NCI-H510A (cell line): ENCODE measurements at places on chromosomes 16 and 17.

DNA sequence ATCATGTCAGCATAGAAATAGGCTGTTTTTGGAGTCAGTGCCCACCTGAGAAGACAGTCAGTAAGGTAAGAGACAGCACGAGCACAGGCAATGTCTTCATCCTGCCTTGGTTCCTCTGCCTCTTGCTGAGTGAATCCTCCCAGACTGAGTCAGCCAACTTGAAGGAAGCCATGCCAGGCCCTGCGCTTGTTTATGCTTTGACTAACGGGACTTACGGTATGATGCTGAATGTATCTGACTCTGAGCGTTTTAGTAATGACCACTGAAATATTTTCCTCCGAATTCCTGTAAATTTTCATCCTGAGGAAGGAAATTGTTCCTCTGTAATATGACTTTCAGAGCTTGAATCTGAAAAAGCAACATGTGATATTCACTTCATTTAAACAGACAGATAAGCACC is 18.0 kb downstream of the C17orf67 start:
- DNase-seq = no peak

DNA sequence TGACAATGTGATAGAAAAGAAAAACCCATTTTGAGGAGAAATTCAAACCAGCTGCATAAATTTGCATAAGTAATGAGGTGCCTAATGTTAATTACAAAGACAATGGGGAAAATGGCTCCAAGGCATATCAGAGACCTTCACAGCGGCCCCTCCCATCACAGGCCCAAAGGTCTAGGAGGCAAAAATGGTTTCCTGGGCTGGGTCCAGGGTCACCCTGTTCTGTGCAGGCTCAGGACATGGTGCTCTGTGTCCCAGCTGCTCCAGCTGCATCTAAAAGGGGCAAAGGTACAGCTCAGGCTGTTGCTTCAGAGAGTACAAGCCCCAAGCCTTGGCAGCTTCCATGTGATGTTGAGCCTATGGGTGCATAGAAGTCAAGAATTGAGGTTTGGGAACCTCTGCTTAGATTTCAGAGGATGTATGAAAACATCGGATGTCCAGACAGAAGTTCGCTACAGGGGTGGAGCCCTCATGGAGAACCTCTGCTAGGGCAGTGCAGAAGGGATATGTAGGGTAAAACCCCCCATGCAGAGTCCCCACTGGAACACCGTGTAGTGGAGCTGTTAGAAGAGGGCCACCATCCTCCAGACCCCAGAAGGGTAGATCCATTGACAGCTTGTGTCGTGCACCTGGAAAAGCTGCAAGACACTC is 40.6 kb downstream of the IKZF3 start:
- no peak for DNase-seq

- no peak for DNase-seq
Measured at GRCh38 chr17:65183736-65184135, 46.6 kb downstream of the RGS9 start.

DNA sequence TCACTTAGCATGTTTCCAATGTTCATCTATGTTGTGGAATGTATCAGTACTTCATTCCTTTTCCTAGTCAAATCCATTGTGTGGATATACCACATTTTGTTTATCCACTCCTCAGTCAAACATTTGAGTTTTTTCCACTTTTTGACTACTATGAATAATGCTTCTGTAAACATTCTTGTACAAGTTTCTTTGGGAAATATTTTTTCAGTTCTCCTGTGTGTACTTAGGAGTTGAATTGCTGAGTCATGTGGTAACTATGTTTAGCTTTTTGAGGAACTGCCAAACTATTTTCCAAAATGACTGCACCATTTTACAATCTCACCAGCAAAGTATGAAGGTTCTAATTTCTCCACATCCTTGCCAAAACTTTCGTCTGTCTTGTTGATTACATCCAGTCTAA is 223.7 kb upstream of the AXIN2 start:
- no peak for DNase-seq

- no peak for DNase-seq
Measured at GRCh38 chr16:84032458-84033178, 10.0 kb downstream of the SLC38A8 start.

DNA sequence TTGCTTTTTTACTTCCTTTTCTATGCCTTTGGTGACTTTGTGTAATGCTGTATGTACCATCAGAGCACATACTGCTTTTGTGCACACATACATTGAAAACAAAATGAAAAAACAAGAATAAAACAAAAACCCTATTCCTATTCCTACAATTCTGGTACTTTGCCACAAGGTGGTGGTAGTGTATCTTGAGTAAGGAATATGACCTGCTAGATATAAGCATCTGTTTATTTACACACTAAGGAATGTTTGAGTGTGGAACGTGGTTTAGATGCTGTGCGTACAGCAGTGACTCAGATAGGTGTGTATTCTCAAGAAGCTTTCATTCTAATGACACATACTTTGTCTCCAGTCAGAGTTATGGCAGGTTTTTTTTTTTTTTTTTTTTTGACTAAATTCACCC is 606.2 kb downstream of the WWOX start:
- DNase-seq = no peak

DNA sequence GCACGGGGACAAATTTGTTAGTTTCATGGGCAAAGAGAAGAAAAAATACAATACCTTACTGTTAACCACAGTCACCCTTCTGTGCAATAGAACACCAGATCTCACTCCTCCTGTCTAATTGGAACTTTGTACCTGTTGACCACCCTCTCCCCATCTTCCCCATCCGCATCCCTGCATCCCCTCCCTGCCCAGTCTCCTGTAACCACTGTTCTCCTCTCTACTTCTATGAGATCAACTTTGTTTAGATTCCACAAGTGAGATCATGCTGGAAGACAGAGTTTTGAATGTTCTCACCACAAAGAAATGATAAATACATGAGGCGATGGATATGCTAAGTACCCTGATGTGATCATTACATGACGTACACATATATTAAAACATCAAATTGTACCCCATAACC is 47.7 kb downstream of the CLEC16A start:
- DNase-seq = no peak

DNA sequence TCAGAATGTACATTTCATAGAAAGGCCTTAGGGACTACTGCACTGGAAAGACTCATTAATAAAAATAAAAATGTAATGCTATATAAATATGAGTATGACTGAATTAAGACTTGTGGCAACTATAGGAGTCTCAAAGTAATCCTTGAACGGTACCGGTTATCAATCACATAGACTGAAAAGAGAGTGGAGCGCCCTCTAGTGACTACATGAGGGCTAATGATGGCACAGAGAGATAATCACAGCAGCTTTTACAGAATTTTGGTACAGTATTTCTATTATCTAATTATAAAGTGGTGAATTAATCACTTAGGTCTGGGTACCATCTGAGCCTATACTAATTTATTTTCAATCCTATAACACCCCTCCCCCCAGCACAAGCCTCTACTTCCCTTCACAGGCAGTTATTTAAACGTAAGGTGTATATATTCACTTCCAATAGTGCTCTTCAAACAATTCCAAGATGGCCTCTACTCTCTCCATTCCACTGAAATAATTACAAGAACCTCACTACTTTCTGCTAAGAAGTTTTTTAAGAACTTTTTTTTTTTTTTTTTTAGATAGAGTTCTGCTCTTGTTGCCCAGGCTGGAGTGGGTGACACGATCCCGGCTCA is 40.7 kb upstream of the ANKFY1 start:
- DNase-seq = no peak

DNA sequence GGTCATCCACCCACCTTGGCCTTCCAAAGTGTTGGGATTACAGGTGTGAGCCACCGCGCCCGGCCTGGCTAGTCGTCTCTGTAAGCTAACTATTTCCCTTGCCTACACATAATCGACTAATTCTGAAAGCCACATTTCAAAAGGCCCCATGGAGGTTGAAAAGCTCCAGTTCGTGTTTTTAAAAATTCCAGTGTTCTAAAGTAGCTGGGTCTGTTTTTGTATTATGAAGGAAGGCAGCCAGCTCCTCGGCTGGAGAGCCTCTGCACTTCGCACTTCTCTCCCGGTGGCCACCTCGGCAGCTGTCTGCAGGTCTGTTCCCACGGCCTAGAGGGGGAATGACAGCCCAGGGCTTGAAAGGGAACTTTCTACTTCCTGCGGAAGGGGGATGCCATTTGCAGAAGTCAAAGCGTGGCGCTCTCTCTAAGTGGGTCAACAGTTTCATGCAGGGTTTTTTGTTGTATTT is 16.9 kb downstream of the HASPIN start:
- DNase-seq = no peak

GRCh38 chr16:30115238-30115637 is 1.9 kb upstream of the GDPD3 start:
- DNase-seq = peak; percentile 68

GRCh38 chr17:64546716-64547115 is 39.9 kb downstream of the CEP95 start:
- DNase-seq = no peak

DNA sequence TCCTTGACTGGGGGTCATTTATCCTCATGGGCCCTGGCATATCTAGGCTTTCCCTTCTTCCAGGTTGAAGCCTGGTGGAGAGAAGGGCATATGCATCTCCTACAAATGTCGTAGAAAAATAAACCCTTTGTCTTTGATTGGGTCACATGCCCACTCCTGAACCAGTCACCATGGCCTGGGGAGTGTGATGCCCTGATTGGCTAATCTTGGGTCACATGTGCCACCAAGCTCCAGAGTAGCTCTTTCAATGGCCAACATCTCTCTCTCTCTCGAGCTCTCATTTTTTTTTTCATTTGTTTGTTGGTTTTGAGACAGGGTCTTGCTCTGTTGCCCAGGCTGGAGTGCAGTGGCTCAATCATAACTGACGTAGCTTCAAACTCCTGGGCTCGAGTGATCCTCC is 5.6 kb upstream of the XPO6 start:
- no peak for DNase-seq

DNA sequence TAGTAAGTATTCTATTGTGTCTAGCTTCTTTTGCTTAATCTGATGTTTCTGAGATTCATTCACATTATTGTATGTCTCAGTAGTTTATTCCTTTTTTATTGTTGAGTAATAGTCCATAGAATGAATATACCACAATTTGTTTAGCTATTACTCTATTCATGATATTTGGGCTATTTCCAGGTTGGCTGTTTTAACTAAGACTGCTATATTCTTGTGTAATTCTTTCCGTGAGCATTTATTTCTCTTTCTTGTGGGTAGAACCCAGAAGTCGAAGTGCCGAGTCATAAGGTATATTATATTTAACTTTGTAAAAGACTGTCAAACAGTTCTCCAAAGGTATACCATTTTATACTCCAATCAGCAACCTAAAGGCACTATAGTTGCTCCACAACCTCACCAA is 160.8 kb downstream of the ANKFN1 start:
- DNase-seq = no peak

DNA sequence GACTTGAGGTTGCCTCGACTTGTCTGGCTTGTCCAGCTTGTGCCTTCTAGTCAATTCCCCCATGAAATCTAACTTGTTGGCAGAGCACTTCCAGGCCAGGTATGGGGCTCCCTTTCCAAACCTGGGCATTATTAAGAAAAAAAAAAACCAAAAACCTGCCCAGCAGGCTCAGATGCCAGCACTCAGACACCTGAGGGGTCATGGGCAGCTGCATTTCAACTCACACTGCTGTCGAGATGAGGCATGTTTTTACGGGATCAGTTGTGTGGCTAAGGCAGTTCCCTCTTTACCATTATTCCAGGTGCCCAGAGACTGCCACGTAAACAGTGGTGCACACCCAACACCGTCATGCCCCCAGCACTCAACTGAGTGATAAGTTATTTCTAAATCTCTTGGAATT is 17.8 kb downstream of the TMEM11 start:
- DNase-seq = no peak

DNA sequence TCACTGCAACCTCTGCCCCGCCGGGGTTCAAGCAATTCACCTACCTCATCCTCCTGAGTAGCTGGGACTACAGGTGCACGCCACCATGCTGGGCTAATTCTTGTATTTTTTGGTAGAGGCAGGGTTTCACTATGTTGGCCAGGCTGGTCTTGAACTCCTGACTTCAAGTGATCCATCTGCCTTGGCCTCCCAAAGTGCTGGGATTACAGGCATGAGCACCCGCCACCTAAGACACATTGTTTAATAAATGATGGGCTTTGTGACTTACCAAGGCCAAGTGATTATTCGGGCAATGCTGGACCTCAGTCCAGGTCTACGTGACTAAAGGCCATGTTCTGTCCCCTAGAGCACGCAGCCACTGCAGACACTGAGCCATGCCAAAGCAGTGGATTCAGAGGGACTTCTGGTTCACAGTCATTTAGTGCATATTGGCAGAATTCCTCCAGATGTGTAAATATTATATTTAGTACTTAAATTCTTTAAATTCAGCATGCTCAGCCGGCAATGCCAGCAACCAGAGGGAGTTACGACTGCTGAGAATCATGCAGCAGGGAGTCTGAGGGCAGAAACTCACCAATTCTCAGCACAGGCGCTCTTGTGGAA is 4.8 kb upstream of the ERCC4 start:
- DNase-seq = no peak

DNA sequence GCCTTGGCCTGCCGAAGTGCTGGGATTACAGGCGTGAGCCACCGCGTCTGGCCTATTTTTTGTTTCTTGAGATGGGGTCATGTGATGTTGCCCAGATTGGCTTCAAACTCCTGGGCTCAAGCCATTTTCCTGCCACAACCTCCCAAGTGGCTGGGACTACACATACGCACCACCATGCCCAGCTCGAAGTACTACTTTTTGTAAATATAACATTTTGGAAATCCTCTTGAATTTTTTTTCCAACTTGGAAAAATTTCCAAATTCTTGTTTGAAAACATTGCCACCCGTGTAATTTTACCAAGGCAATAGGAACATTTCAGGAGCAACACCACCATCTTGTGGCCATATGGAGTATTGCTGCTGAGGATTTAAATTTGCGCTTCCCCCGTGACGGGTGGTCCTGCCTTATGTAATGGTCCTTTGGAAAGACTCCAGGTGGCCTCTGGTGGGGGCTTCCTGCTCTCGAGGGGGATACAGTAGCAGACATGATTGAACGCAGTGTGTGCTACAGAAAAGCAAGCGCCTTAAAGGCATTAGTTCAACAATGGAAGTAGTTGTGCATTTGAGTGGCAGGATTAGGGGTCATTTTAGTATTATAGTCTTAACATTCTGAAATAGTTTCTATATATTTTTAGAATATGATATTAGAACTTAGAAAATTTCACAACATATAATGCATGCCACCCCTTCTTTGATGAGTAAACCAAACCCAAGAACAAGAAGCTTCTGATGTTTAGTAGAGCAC is 8.0 kb downstream of the FLYWCH1 start:
- DNase-seq = no peak

GRCh38 chr17:6110592-6110991 is 40.4 kb downstream of the WSCD1 start:
- no peak for DNase-seq

- DNase-seq = no peak
Measured at GRCh38 chr16:79150632-79151310, 449.8 kb downstream of the MAF start.

- DNase-seq = no peak
Measured at GRCh38 chr17:75875940-75876189, 2.5 kb downstream of the TRIM47 start.

- peak; percentile 92 for DNase-seq
Measured at GRCh38 chr17:49873466-49873865, 25.6 kb upstream of the TAC4 start.

- DNase-seq = no peak
Measured at GRCh38 chr16:11163761-11164261, 92.2 kb downstream of the SOCS1 start.
